ENCODE measurements at places on chromosomes 5 and 9.

GRCh38 chr5:103355579-103355978, 97.0 kb downstream of the MACIR start:
- no peak for DNase-seq

DNA sequence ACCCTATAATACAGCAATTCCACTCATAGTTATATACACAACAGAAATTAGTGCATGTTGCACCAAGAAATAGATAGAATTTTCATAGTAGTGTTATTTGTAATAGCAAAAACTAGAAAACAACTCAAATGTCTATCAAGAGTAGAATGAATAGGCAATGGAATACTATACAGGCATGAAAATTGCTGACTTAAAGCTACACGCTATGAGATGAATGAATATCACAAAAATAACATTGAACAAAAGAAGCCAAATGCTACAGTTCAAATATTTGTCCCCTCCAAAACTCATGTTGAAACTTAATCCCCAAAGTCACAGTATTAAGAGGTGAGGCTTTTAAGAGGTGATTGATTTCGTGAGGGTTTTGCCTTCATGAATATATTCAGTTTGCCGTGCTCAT, 215.1 kb downstream of the FRMD3 start:
- no peak for DNase-seq

GRCh38 chr5:178532236-178532635, 58.0 kb downstream of the COL23A1 start:
- no peak for DNase-seq

DNA sequence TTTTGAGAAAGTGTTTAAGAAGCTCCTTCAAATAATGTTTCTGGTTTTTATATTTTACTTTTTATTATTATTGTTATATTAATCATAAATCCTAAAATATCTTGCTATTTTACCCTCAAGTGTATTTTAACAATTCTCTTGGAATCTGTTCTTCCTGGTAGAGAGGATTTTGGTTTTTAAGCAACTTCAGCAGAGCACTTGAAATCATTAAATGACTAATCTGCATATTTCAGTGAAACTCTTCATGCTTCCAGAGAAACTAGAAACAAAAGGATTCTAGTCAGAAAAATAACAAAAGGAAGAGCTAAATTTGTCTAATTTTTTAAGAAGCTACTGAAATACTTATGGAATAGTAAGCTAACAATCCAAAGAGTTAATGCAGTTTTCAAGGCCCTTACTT, 1057.3 kb downstream of the TLE1 start:
- no peak for DNase-seq

DNA sequence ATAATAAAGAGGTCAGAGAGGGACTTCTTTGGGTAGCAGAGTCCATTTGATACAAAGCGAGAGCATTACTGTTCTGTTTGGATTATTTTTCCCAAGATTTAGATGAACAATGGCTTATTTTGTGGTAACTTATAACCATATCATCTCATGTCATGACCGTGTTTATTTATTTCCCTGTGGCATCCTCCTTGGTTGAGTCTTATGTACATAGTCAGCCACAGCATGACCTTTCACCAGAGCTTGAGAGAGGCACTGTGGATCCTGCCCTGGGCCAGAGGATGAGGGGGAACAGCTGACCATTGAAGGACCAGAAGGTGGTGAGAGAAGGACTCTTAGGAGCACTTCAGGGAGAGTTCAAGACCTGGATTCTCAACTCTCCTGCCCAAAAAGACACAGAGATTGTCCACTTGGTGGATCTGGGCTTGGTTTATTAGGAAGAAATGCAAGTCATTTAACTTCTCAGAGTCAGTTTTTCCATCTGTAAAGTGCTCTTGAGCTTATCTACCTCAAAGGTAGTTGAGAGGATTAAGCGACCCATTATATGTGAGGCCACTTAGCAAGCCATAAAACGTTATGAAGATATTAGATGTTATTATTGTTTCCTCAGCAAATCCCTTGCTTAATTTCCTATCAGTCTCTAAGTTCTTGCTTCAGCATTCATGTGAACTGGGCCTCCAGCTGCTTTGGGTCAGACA, 51.4 kb downstream of the PPIC start:
- DNase-seq = no peak

DNA sequence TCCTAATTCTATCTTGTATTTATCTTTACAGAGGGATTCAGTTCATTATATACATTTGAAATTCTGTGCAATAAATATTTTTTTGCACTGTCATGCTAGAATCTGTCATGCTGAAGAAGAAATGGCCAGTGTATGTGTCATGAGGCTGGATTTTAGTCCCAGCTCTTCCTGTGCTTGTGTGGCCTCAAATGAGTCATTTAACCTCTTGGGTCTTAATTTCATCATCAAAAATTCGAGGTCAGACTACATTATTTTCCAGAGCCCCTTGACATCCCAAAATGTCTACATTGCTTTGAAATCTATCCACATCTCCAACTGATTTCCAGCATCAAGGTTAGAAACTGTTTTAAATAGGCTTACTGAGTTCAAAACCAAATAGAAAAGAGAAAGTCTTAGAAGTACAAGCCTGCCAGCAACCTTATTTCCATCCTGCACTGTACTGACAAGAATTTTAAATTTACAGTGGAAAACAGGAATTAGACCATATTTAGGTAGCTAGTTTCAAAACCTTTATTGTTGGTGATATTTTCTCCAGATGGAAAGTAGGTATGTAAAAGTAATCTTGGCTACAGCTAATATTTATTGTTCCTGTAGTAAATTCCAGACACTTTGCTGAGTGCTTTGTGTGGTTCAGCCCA, 96.7 kb upstream of the MAMDC2 start:
- DNase-seq = no peak

- no peak for DNase-seq
Measured at GRCh38 chr5:81121836-81122630, 111.1 kb upstream of the CKMT2 start.

GRCh38 chr5:144304688-144305087, 134.0 kb downstream of the KCTD16 start:
- DNase-seq = no peak

GRCh38 chr9:32970554-32970953, 30.9 kb downstream of the APTX start:
- no peak for DNase-seq
